H7 (cell line): ENCODE measurements at places on chromosomes 5 and 9. TPM values are rescaled to one million over a fixed set of nuclear protein-coding genes. Genes with fewer than 3 reads are reported as not detected.

MARCOL gene
- total RNA-seq: not detected in 2 replicates

DNA sequence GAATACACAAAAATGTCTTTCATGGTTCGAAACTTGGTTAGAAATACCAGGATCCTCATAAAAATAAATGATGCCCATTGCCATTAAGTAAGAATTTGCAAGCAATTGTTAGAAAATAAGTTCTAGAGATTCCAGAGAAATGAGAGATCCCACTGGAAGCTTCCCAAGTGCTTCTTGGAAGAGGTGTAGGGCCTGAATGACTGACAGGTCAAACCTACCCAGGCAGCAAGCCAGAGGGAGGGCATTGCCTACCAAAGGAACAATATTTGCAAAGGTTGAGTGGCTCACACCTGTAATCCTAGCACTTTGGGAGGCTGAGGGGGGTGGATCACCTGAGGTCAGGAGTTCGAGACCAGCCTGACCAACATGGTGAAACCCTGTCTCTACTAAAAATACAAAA, 777.0 kb upstream of the WWC1 start:
- no peak for DNase-seq

DNA sequence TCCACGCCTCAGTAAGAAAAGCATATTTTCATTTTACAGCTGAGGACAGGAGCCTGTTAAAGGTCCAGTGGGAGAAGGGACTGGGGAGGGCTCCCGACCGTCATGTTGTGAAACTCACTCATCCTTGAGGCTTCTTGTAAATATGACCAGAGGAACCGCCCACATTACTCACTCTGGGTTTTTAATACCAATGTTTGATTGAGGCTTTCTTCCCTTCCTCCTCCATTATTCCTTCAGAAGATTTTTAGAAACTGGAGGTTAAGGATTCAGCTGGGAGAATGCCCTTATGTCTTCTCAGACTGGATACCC, 61.4 kb upstream of the GLRX start:
- DNase-seq: no peak

DNA sequence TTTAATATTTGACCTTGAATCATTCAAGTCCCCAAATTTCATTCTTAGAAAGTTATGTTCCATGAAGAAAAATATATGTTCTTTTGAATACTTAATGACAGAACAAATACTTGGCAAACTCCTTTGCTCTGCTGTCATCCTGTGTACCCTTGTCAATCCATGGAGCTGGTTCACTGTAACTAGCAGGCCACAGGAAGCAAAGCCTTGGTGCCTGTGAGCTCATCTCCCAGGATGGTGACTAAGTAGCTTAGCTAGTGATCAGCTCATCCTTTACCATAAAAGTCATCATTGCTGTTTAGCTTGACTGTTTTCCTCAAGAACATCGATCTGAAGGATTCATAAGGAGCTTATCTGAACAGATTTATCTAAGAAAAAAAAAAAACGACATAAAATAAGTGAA, 65.4 kb downstream of the WDR41 start:
- DNase-seq: no peak

GRCh38 chr9:99192786-99193465, 28.8 kb downstream of the ALG2 start:
- no peak for DNase-seq

GRCh38 chr9:4750023-4750673, 9.1 kb upstream of the AK3 start:
- DNase-seq: no peak

- DNase-seq: no peak
Observed at GRCh38 chr9:83959061-83959460, 21.0 kb downstream of the HNRNPK start.

- no peak for DNase-seq
Observed at GRCh38 chr5:76450054-76450453, 47.0 kb downstream of the IQGAP2 start.

DNA sequence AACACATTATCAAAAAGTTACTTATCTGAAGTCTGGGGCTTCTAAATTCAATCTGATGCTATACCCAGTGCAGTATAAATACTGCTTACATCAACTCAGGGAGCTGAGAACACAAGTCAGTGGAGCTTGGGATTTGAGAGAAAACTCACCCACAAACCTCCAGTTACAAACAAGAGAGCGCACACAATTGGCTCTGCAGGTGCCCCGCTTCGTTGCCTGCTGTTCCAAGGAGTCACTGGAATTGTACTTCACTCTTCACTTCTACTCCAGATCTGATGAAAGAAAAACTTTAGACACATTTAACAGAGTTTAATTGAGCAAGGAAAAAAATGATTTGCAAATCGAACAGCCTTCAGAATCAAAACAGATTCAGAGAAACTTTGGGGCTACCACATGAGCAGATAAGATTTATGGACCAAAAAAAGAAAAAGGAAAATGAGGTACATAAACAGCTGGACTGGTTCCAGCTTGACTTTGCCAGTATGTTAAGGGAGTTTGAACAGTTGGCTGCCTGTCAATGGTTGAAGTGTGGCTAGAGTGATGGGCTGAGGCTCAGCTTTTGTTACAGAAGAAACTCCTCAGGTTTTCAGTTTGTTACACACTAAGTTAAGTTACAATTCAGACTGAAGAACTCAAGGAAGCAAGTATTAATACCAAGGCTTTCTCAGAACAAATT, 156.6 kb downstream of the AOPEP start:
- no peak for DNase-seq

DNA sequence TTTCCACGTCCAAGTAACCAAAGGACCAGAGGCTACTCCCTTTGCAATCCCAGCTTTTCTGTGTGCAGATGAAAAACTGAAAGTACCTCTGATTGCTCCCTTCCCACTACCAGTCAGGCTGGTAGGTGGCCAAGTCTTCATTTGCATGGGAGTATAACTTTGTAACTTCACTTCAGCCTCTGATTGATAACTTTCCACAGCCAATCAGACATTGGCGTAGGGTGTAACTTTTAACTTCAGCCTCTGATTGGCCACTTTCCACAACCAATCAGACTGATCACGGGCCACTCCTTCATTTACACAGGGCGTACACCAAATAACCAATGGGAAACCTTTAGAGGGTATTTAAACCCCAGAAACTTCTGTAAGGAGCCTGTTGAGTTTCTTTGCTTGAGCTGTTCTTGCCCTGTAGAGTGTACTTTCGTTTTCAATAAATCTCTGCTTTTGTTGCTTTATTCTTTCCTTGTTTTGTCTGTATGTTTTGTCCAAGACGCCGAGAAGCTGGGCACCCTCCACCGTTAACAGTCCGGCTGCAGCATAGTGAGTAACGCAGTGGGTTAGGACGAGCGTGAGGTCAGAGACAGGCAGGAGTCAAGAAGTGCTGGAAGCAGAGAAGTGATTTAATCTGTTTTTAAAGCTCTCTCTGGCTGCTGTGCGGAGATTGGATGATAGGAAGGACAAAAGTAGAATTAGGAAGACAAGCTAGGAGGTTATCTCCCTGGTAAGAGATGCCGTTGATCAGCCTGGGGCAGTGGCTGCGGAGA, 3.5 kb upstream of the EXOSC2 start:
- DNase-seq: peak; percentile 86

GRCh38 chr5:115409094-115409493, 112.6 kb upstream of the CCDC112 start:
- no peak for DNase-seq

- DNase-seq: no peak
Observed at GRCh38 chr5:55421074-55421529, 113.3 kb downstream of the MTREX start.
